ENCODE measurements at places on chromosomes 4 and X.

GRCh38 chrX:148620023-148620422, 119.6 kb downstream of the AFF2 start:
- no peak for DNase-seq

- no peak for DNase-seq
Observed at GRCh38 chr4:4603592-4603991, 61.7 kb upstream of the STX18 start.

DNA sequence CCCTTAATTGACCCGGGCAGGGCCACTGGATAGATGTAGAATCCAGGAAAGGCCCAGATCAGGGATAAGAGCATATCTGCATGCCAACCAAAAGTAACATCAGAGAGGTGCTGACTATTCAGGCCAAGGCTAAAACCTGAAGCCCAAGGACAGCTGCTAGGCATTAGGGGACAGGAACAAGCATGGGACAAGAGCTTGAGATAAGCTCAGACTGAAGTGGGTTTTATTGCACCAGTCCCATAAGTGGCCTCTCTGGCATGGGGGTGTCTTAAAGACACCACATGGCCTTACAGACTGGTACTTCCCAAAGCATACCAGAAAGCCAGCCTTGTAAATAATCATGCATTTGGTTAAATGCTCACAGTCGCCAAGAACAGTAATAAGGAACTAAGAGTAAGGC, 376.1 kb downstream of the FBXW7 start:
- DNase-seq: no peak

DNA sequence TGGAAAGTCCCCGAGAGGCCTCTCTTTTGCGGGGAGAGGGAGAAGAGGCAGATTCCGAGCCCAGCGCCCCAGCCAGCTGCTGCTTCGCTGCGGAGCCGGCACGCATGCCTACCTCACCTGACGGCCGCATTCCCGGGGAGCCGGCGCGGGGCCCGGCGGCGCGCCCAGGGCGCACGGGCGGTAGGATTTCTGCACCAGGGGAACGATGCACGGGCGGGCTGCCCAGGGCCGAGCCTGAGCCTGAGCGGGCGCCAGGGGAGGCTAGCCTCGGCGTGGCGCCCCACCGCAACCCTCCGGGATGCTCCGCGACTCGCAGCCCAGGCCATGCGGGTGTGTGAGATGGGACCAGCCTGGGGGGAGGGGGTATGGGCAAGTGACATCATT, 81.3 kb upstream of the SCML1 start:
- no peak for DNase-seq

DNA sequence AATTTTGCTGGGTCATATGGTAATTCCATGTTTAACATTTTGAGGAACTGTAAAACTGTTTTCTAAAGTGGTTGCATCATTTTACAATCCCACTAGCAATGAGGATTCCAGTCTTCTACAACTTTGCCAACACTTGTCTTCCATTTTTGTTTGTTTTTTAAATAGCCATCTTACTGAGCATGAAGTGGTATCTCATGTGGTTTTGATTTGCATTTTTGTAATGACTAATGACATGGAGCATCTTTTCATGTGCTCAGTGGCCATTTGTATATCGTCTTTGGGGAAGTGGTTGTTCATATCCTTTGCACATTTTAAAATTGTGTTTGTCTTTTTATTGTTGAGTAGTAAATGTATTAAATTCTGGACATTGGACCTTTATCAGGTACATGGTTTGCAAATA, 94.7 kb downstream of the TMEM131L start:
- DNase-seq: no peak

DNA sequence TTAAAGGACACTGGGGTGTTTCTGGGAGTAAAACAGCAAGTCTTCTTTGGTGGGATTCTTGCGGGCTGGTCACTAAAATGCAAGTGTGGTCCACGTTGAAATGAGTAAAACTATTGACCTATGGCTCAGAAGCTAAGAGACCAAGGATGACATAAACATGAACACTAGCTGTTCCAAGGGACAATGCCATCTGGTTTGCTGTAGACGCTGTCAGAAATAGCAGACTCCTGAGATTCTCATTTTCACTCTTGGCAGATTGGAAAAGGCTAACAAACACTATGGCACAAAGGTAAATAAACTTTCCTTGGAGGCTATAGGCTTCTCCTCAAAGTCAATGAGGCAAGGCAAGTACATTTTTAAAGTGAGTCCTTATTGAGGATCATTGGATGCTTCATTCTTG, 343.6 kb downstream of the KCNIP4 start:
- no peak for DNase-seq

GRCh38 chr4:89303177-89303576, 4.4 kb downstream of the GPRIN3 start:
- DNase-seq: peak; percentile 87

GRCh38 chr4:83875437-83875836, 339.5 kb downstream of the GPAT3 start:
- no peak for DNase-seq

- no peak for DNase-seq
Observed at GRCh38 chrX:102845020-102845419, 92.1 kb upstream of the RAB40AL start.
